ENCODE measurements at places on chromosomes 13 and 19. TPM values are rescaled to one million over a fixed set of nuclear protein-coding genes. Genes with fewer than 3 reads are reported as not detected.

GRCh38 chr13:25059958-25060357 is 36.0 kb upstream of the PABPC3 start:
- DNase-seq: no peak

DNA sequence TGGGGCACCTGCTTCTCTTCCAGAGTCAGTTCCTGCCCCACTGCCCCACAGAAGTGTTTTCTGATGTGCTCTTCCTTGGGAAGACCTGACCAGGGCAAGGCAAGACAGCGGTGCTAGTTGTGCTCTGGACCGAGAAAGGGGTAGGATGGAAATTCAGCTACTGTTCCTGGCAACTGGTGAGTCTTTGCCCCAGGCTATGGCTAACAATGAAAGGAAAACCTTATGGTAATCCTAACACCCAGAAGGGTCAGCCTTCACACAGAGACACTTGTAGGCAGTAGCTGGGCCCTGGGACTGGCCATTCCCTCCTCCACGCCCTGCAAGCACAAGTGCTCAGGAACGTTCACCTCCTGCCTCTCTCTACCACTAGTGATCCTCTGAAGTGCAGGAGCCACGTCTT is 9.6 kb upstream of the CYSLTR2 start:
- no peak for DNase-seq

Gene IGLON5
- total RNA-seq: not detected

DNA sequence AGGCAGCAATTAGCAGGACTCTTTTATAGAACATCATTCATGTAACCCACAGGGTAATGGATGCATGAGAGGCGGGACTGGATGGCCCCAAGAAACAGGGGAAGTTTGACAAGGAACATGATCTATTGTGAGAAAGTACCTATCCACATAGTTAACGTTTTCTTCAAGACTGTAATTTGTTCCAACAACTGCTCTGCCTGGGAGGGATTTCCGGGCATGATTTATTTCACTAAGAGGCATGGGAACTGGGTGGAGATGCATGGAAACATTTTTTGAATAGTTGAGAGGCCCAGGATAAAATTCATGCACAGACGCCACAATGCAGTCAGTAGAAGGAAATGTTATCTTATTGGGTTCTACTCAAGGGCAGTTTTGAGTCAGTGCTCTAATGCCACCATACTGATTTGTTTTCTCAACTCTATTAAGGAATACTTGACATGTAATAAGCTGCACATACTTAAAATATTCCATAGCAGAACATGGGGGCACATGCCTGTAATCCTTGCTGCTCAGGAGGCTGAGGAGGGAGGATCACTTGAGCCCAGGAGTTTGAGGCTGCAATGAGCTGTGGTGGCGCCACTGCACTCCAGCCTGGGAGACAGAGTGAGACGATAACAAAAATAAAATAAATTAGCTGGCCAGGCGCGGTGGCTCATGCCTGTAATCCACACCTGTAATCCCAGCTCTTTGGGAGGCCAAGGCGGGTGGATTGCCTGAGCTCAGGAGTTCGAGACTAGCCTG is 9.9 kb upstream of the ATG4D start:
- DNase-seq: peak; percentile 65

- no peak for DNase-seq
Measured at GRCh38 chr13:113280126-113280525, 16.9 kb upstream of the LAMP1 start.

Gene OR7D2
- total RNA-seq: 0.21 TPM

Gene ZNF497
- 1.5 TPM for total RNA-seq

- DNase-seq: no peak
Measured at GRCh38 chr19:56155124-56155687, 14.1 kb downstream of the ZNF444 start.

- DNase-seq: no peak
Measured at GRCh38 chr19:11337080-11337479, 2.4 kb downstream of the RAB3D start.

- DNase-seq: no peak
Measured at GRCh38 chr13:29511106-29511796, 84.2 kb downstream of the SLC7A1 start.

Gene FGF9
- total RNA-seq: 2.4 TPM
